ENCODE measurements at places on chromosomes 4 and X.

DNA sequence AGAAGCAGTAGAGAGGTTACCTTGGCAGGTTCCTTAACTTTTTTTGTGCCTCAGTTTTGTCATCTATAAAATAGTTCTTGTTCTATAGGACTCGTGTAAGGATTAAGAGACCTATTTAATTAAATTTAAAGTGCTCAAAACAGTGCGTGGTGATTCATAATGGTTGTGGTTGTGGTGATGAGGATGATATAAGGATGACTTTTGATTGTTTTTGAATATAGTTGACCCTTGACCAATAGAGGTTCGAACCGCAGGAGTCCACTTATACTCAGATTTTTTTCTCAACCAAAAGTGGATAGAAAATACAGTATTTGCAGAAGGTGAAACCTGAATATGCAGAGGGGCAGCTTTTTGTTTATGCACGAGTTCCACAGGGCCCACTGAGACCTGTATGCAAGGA, 14.6 kb downstream of the SMAD1 start:
- no peak for DNase-seq

DNA sequence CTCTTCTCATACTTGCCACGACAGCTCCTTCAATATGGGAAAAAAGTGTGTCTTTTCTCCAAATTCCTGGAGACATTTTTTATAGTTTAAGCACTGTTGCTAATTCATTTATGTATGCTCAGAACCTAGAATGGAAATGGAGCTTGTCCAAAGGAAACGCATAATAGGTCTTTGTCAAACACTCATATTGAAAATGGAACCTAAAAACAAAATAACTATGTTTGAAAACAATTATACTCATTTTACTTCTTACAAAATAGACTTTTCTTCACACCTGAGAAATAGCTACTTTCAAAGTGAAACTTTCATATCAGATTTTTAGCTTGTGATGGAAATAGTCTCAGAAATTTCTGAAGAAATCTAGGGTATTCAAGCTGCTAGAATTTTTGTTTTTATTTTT, 529.7 kb upstream of the BOD1L1 start:
- no peak for DNase-seq

- no peak for DNase-seq
These were observed 146.0 kb upstream of the GPC4 start for GRCh38 chrX:133561251-133561650.

DNA sequence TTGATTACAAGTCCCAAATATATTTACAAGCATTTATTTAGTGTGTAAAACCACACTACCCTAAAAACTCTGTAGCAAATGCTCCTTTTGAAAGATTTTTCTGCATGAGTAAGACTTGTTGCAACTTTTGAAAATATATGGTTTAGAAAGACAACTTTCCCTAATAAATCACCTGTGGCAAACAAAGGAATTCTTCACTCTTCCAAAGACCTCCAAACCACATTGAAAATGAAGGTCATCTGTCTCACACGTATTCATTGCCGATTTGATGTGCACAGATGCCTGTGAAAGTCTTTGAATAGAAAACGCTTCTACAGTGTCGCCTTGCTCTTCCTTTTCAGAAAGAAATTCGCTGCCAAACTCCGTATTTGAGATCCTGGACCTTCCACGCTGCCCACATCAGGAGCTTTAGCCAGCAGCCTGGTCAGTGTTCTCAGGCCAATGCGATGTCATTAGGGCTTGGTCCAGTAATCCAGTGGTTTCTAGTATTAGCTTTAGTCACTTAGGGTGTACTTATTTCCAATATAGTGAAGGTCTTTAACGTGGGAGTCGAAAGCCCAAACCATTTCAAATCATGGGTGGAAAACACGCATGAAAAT, 22.2 kb downstream of the SPINK2 start:
- no peak for DNase-seq

- no peak for DNase-seq
These were observed 35.8 kb downstream of the LRP2BP start for GRCh38 chr4:185359767-185360446.

Measured in small intestine (tissue), 16 donors.